T-helper 17 cell (primary cell): ENCODE measurements at places on chromosomes 3 and 15. TPM values are rescaled to one million over a fixed set of nuclear protein-coding genes. Genes with fewer than 3 reads are reported as not detected.
A peak's percentile ranks its signal among the peaks of the same experiment; 100 is the strongest.

The SCAMP5 gene
- total RNA-seq, result 3.9 TPM

The KIF15 gene
- total RNA-seq, result 0.12 TPM

The NR2F2 gene
- total RNA-seq, result not detected

The MESP1 gene
- not detected for total RNA-seq

DNA sequence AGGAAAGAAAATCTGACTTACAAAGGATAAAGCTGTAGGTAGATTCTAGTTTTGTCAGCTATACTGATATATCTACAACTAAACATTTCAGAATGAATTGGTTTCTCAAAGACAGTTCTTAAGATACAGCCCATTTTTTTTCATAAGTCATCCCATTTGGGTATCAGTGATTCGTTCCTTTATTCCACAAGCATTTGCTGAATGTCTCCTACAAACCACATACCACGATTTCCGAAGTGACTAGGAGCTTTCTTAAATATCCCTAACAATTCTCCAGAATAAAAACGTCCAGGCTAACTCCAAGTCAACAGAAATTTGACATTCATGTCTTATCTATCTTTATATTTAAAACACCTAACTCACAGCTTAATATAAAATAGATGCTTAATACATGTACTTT, 59.8 kb downstream of the TP53BP1 start:
- DNase-seq, result no peak
- no peak overlapping the region for H3K27ac ChIP-seq
- H3K27me3 ChIP-seq, result no peaks in the 10 kb centered on the region
- H3K4me3 ChIP-seq, result no peak overlapping the region
- peaks cover 5% of the 10 kb centered on the region for H3K4me1 ChIP-seq

GRCh38 chr15:70252951-70253320, 155.2 kb upstream of the TLE3 start:
- H3K27me3 ChIP-seq, result no peaks in the 10 kb centered on the region
- H3K36me3 ChIP-seq, result no peaks in the 10 kb centered on the region
- DNase-seq, result no peak
- H3K4me1 ChIP-seq, result peaks cover 11% of the 10 kb centered on the region
- H3K27ac ChIP-seq, result no peak overlapping the region
- no peak overlapping the region for H3K4me3 ChIP-seq

DNA sequence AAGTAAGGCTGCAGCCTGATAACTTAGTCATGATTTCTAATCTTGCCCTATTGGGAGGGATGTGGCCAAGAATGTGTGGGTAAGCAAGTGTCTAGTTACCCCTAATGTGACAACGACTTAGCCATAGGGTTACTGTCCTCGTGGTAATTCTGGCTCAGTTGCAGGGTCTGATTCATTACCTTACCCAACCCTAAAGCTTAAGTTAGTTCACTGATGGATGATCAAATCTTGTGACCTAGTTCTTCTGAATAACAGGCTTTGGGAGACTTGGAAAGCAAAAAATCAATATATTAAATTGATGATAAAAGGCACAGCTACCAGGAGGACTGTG, 1.6 kb upstream of the INTS14 start:
- H3K27ac ChIP-seq, result no peak overlapping the region
- no peaks in the 10 kb centered on the region for H3K27me3 ChIP-seq
- H3K4me1 ChIP-seq, result peaks cover 20% of the 10 kb centered on the region
- H3K4me3 ChIP-seq, result peak overlapping the region; percentile 98
- DNase-seq, result no peak

DNA sequence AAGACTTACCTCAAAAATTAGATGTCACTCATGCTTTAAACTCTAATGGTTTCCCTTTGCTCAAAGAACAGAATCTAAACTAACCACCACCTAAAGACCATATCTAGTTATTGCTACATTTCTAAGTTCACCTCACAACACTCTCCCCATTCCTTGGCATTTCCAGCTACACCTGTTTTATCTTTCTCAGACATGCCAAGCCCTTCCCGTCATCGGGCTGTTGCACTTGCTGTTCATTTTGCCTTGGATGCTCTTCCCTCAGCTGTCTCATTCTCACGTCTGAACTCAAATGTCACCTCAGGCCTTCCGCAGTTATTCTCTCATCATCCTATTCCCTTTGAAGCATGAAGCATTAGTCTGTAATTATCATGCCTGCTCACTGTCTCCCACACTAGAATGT, 1.1 kb upstream of the ACTR8 start:
- H3K27ac ChIP-seq, result peak overlapping the region; percentile 95
- H3K4me1 ChIP-seq, result peaks cover 26% of the 10 kb centered on the region
- no peak for DNase-seq

GRCh38 chr3:61563313-61564271, 2.2 kb downstream of the PTPRG start:
- no peak for DNase-seq
- no peak overlapping the region for H3K27ac ChIP-seq
- no peak overlapping the region for H3K4me3 ChIP-seq
- H3K4me1 ChIP-seq, result peaks cover 3% of the 10 kb centered on the region

- H3K27ac ChIP-seq, result no peak overlapping the region
- peaks cover 2% of the 10 kb centered on the region for H3K36me3 ChIP-seq
- H3K27me3 ChIP-seq, result no peaks in the 10 kb centered on the region
- no peak overlapping the region for H3K4me3 ChIP-seq
- H3K4me1 ChIP-seq, result no peaks in the 10 kb centered on the region
- no peak for DNase-seq
These were observed 19.0 kb downstream of the PDHB start for GRCh38 chr3:58414538-58415197.

GRCh38 chr3:47283591-47284364, 1.0 kb downstream of the KLHL18 start:
- peaks cover 3% of the 10 kb centered on the region for H3K36me3 ChIP-seq
- no peaks in the 10 kb centered on the region for H3K27me3 ChIP-seq
- H3K4me1 ChIP-seq, result peaks cover 32% of the 10 kb centered on the region

- H3K4me1 ChIP-seq, result peaks cover 25% of the 10 kb centered on the region
- H3K27ac ChIP-seq, result peak overlapping the region; percentile 19
- H3K36me3 ChIP-seq, result no peaks in the 10 kb centered on the region
- DNase-seq, result no peak
These were observed 18.5 kb downstream of the CNOT10 start for GRCh38 chr3:32703491-32703972.

DNA sequence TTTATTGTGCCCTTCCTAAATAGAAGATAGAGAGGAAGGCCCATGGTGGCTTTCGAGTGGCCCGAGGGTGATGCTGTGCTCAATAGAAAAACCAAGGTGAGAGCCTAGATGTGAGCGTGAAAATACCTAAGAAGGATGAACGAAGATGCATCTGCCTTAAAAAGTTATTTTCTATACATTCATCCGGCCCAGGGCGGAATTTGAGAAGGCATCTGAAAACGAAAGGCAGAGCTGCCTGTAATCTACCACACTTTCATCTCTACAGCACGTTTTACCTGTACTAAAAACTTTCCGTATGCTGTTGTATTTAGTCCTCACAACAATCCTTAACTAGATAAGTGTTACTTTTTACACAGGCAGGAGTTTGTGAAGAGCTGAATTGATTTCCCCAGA, 1.4 kb downstream of the DUT start:
- no peak for DNase-seq
- H3K27me3 ChIP-seq, result no peaks in the 10 kb centered on the region
- H3K4me1 ChIP-seq, result peaks cover 20% of the 10 kb centered on the region
- peak overlapping the region; percentile 99 for H3K27ac ChIP-seq
- H3K4me3 ChIP-seq, result peak overlapping the region; percentile 99

DNA sequence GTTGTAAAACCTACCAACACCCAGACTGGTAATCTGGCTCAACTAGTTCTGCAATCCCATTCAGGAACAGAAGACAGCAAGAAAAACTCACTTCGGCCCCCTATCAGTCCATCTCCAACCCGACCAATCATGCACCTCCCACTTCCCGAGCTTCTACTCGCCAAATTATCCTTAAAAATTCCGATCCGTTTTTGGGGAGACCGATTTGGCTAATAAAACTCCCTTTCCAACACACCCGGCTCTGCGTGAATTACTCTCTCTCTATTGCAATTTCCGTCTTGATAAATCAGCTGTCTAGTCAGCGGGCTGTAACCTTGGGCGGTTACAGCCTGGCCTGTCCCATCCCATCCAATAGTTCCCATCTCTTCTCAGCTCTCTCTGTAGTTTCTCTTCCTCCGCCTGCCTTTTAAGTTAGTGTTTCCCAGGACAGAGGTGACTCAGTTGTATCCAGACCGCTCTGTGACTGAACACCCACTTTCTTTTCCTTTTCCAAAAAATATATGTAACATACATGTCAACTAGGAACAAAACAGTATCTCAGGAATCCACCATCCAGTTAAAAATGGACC, 780 bp upstream of the ACAD9 start:
- H3K4me3 ChIP-seq, result peak overlapping the region; percentile 93
- peaks cover 5% of the 10 kb centered on the region for H3K36me3 ChIP-seq
- H3K27me3 ChIP-seq, result no peaks in the 10 kb centered on the region
- H3K4me1 ChIP-seq, result peaks cover 50% of the 10 kb centered on the region

GRCh38 chr15:51617886-51618285, 4.7 kb downstream of the DMXL2 start:
- H3K36me3 ChIP-seq, result no peaks in the 10 kb centered on the region
- H3K4me1 ChIP-seq, result peaks cover 6% of the 10 kb centered on the region
- H3K4me3 ChIP-seq, result no peak overlapping the region
- no peaks in the 10 kb centered on the region for H3K27me3 ChIP-seq

- no peaks in the 10 kb centered on the region for H3K4me1 ChIP-seq
- H3K36me3 ChIP-seq, result no peaks in the 10 kb centered on the region
- no peak overlapping the region for H3K27ac ChIP-seq
- H3K27me3 ChIP-seq, result no peaks in the 10 kb centered on the region
These were observed 29.7 kb downstream of the HDC start for GRCh38 chr15:50235794-50236193.

GRCh38 chr15:63896336-63897115, 62.8 kb upstream of the HERC1 start:
- H3K27me3 ChIP-seq, result no peaks in the 10 kb centered on the region
- H3K4me3 ChIP-seq, result no peak overlapping the region
- H3K4me1 ChIP-seq, result peaks cover 35% of the 10 kb centered on the region
- no peak for DNase-seq

DNA sequence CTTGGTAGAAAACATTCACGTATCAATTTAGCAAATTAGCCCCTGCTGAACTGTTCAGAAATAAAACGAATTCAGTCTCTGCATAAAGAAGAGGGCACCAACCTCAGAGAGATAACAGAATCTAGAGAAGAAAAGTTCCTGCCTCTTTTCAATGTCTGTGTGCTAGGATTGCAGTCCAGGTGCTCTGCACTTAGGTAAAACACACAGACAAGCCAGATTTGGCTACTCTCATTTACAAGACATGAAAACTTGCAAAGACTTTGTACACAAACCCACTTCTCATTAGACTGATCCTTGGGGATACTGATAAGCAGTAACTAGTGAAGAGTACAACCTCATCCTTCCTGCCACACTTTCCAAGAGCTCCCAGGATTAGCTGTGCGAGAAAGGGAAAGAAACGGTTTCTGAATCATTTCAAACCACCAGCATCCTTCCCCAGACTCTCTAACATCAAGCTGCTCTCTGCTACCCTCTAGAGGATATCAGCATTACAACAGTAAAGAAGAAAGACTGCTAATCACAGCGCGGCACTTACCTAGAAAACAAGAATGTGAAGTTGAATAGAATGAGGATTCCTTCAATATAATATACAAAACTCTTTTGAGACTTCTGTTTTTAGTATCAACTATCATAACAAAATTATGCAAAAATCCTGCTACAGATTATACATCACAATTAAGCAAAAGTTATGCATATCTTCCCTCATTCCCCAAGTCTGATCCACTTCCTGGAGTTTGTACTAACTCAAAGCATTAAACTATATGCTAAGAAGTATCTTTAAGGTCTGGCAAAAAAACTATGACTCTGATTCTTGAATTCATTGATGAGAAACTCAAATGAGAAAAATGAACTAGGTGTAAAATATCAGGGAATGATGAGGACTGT, 306.4 kb downstream of the MAGI1 start:
- H3K36me3 ChIP-seq, result no peaks in the 10 kb centered on the region
- H3K4me1 ChIP-seq, result no peaks in the 10 kb centered on the region
- no peak overlapping the region for H3K27ac ChIP-seq
- no peak overlapping the region for H3K4me3 ChIP-seq
- DNase-seq, result no peak

- no peaks in the 10 kb centered on the region for H3K4me1 ChIP-seq
- H3K36me3 ChIP-seq, result no peaks in the 10 kb centered on the region
- H3K27me3 ChIP-seq, result no peaks in the 10 kb centered on the region
- no peak for DNase-seq
These were observed 794.8 kb downstream of the MCTP2 start for GRCh38 chr15:95025924-95026728.

- DNase-seq, result no peak
These were observed 29.0 kb upstream of the ZNF710 start for GRCh38 chr15:89972085-89972484.

GRCh38 chr3:127792541-127793292, 29.6 kb downstream of the MGLL start:
- peaks cover 2% of the 10 kb centered on the region for H3K36me3 ChIP-seq
- no peak overlapping the region for H3K4me3 ChIP-seq
- DNase-seq, result no peak
- H3K27me3 ChIP-seq, result peaks cover 33% of the 10 kb centered on the region
- no peak overlapping the region for H3K27ac ChIP-seq
- peaks cover 4% of the 10 kb centered on the region for H3K4me1 ChIP-seq

DNA sequence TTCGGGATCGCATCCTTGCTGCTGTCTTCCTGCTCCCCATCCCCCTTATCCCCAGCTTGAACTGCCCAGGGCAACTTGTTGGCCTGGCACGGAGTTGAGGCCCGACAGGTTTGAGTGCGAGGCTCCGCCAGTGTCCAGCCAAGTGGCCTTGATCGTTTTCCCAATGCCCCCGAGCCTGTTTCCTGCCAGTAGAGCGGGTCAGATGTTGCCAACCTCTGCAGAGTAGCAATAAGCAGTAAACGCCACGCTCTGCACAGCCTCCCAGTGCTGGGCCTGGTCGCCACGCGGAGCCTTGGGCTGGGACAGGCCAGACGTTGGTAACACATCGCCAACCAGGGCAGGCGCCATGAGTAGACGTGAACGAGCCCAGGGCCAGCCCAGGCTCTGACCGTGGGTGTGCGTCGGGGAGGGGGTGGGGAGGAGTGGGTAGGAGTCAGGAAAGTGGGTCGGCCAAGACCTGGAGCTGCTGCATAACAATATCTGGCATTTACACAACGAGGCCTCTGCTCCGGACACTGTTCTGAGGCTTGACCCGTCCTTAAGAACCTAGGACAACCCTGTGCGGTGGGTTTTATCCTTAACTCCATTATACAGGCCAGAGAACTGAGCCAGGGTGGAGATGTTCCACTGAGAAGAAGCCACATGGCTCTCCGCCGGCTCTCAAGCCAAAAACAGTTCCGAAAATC, 444 bp upstream of the ABHD14A start:
- peaks cover 30% of the 10 kb centered on the region for H3K4me1 ChIP-seq
- DNase-seq, result no peak
- H3K4me3 ChIP-seq, result peak overlapping the region; percentile 100
- peaks cover 3% of the 10 kb centered on the region for H3K36me3 ChIP-seq

DNA sequence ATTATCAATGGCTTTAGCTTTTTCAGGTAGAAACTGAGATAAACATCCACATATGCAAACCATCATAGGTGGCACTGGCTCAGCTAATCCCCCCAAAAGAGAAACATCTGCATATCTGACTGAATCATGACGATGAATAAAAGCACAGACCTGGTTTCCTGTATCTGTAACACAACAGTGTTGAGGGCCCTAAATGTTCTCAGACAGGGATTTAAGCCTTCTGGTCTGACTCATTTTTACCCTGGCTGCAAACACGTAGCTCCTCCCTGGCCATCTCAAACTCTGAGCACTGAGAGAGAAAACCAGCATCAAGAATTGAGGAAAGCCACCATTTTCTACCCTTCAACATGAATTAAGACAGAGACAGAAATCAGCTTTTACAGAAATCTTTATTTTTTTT, 35.2 kb downstream of the GLB1 start:
- peak overlapping the region; percentile 100 for H3K27ac ChIP-seq
- peaks cover 6% of the 10 kb centered on the region for H3K36me3 ChIP-seq
- H3K4me3 ChIP-seq, result peak overlapping the region; percentile 81
- H3K4me1 ChIP-seq, result peaks cover 68% of the 10 kb centered on the region
- H3K27me3 ChIP-seq, result no peaks in the 10 kb centered on the region
- no peak for DNase-seq
